Nucleus accumbens (tissue), 56 donors: ENCODE measurements at places on chromosomes 1 and 21.

GRCh38 chr1:151832318-151832980, 847 bp upstream of the RORC start:
- peak; percentile 34 for DNase-seq

GRCh38 chr1:150162862-150163706, 13.4 kb downstream of the PLEKHO1 start:
- DNase-seq, result peak; percentile 91

GRCh38 chr1:100953960-100954730, 58.3 kb downstream of the SLC30A7 start:
- DNase-seq, result no peak

- DNase-seq, result no peak
Observed at GRCh38 chr1:9805006-9805508, 18.7 kb downstream of the CLSTN1 start.

DNA sequence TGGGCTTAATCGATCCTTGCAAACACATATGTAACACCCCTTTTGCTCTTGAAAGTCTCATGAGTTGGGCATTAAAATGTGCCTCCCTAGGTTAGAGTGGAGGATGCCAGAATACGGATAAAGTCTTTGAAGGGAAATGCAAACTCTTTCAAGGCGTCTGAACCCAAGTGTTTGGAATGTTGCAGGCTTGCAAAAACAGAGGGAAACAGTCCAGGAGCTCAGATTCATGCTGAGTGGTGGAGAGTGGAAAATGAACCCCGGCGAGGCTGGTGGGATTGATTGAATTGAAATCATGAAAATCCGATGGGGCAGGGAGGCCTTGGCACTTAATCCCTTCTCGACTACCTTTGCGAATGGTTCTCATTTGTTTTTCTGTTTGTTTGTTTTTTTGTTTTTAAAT, 175.5 kb downstream of the PGBD5 start:
- DNase-seq, result no peak

DNA sequence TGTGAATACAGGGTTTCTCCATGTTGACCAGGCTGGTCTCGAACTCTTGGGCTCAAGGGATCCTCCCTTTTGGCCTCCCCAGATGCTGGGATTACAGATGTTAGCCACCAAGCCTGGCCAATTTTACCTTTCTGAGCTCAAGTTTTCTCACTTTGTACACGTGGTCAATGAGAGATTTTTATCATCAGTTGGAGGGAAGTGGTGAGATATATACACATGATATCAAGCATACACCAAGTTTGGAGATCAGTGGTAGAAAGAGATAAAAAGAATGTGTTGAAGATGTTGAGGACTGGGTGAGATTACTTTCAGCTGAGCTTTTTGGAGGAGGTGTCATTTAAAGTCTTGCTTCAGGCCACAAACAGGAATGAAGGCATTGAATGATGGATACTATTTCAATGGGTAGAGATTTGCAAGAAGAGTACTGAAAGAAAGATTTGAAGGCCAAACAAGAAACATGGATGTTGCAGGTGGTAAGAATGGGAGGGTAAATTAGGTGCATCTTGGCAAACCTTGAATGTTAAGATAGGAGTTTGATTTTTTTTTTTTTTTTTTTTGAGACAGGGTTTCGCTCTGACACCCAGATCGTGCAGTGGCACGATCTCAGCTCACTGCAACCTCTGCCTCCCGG, 3.0 kb upstream of the SESN2 start:
- DNase-seq, result no peak

DNA sequence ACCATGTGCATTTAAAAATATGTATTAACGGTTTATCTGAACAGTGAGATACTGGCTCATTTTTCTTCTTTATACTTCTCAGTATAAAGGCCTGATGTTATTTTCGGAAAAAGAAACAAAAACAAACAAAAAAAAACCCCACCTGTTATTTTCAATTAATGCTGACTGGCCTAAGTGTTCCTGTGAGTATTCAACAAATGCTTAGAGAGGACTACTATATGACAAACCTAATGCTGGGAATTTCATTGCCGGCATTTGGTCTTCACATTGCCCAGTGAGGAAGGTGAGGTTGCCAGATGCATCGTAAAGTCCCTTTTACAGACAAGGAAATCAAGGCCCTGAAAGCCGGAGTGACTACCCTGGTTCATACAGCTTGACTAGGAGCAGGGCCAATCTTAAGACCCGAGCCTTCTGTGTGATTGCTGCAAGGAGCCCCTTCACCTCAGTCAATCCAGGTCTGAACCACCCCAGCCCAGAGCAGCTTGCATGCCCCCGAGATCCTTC, 599 bp downstream of the MRPL24 start:
- no peak for DNase-seq

GRCh38 chr1:100351095-100351887, 1.0 kb upstream of the CDC14A start:
- DNase-seq, result peak; percentile 75

GRCh38 chr1:220726634-220727033, 21.5 kb upstream of the MTARC2 start:
- DNase-seq, result no peak

DNA sequence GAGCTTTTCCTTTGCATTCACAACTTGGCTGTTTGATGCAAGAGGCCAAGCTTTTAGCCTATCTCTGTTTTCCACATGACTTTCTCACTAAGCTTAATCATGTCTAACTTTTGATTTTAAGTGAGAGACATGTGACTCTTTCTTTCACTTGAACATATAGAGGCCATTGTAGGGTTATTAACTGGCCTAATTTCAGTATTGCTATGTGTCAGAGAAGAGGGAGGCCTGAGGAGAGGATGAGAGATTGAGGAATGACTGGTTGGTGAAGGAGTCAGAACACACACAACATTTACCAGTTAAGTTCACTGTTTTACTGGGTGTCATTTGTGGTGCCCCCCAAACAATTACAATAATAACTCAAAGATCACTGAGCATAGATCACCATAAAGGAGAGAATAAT, 193.5 kb downstream of the CYYR1 start:
- no peak for DNase-seq

- DNase-seq, result no peak
Observed at GRCh38 chr1:91774520-91775203, 111.3 kb downstream of the TGFBR3 start.

GRCh38 chr1:63886340-63886739, 112.5 kb downstream of the ROR1 start:
- no peak for DNase-seq

DNA sequence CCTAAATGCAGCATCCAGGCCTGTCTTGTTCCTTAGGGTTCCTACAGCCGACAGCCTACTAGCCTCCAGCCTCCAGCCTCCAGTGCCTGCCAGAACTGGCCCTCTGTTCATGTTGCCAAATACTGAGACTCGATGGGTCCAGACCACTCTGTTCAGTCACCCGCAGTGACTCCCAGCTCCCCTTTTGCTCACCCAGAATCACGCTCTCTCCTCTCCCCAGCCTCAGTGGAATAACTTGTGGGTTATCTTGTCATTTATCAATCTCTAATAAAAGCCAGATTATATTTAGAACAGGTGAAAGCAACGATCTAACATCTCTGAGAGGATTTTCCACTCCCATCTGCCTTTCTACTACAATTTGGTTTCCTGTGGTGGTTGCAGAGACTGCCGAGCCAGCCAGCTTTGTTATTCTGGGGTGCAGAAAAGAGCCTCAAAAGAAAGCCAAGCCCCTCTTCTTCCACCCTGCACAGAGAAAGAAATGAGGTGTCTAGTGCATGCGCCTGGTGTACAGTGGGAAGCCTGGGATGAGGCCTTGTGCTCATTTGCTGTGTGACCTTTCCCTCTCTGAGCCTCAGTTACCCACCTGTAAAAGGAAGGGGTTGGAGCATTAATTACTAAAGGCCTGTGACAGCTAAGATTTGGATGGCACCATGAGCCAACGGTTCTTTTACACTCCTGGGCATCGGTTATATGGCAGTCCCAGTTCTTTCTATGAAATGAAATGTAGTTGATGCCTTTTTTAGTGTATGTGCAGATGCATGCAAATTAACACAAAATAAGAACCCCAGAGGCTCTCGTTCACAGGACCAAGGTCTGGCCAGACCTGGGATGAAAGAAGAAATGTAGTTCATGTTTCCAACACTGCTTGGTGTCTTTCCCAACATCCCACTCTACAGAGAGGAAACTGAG, 42.9 kb upstream of the ID3 start:
- DNase-seq, result no peak

- no peak for DNase-seq
Observed at GRCh38 chr1:20729990-20730689, 2.4 kb downstream of the SH2D5 start.
